CD4-positive, alpha-beta memory T cell (primary cell): ENCODE measurements at places on chromosomes 2 and 18. TPM values are rescaled to one million over a fixed set of nuclear protein-coding genes. Genes with fewer than 3 reads are reported as not detected.

GALR1 gene
- total RNA-seq = not detected

GRCh38 chr18:3710712-3711301 is 260.8 kb downstream of the TGIF1 start:
- H3K27me3 ChIP-seq = peaks cover 5% of the 10 kb centered on the region
- H3K4me1 ChIP-seq = no peaks in the 10 kb centered on the region
- H3K27ac ChIP-seq = no peak overlapping the region
- DNase-seq = no peak
- no peak overlapping the region for H3K4me3 ChIP-seq

IGFBP5 gene
- total RNA-seq = 0.23 TPM

DNA sequence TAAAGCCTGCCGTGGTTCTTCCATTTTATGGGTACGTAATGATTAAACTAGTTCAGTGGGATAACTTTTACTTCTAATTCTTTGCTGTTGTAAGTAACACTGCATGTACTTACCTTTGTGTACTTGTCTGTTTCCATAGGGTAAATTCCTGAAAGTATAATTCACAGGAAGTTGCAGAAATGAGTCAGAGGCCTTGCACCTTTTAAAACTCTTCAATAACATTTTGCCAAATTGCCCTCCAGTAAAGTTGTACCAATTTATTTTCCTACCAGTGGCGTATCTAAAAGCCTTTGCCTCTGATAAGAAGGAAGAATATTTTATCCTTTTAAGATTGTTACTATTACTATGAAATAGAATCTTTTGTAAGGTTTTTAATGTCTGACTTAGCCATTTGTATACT is 65.1 kb downstream of the CAB39 start:
- no peak for DNase-seq
- no peak overlapping the region for H3K4me3 ChIP-seq
- H3K27ac ChIP-seq = no peak overlapping the region
- peaks cover 4% of the 10 kb centered on the region for H3K36me3 ChIP-seq

GRCh38 chr2:66430505-66431273 is 4.2 kb upstream of the MEIS1 start:
- peaks cover 21% of the 10 kb centered on the region for H3K27me3 ChIP-seq
- no peak overlapping the region for H3K27ac ChIP-seq
- DNase-seq = no peak
- peaks cover 18% of the 10 kb centered on the region for H3K4me1 ChIP-seq
- no peak overlapping the region for H3K4me3 ChIP-seq
- H3K36me3 ChIP-seq = no peaks in the 10 kb centered on the region
